Kidney (tissue), 22 donors: ENCODE measurements at places on chromosomes 6 and 20. TPM values are rescaled to one million over a fixed set of nuclear protein-coding genes. Genes with fewer than 3 reads are reported as not detected.
A peak's percentile ranks its signal among the peaks of the same experiment; 100 is the strongest.

GLYATL3 gene
- total RNA-seq, result not detected

DNA sequence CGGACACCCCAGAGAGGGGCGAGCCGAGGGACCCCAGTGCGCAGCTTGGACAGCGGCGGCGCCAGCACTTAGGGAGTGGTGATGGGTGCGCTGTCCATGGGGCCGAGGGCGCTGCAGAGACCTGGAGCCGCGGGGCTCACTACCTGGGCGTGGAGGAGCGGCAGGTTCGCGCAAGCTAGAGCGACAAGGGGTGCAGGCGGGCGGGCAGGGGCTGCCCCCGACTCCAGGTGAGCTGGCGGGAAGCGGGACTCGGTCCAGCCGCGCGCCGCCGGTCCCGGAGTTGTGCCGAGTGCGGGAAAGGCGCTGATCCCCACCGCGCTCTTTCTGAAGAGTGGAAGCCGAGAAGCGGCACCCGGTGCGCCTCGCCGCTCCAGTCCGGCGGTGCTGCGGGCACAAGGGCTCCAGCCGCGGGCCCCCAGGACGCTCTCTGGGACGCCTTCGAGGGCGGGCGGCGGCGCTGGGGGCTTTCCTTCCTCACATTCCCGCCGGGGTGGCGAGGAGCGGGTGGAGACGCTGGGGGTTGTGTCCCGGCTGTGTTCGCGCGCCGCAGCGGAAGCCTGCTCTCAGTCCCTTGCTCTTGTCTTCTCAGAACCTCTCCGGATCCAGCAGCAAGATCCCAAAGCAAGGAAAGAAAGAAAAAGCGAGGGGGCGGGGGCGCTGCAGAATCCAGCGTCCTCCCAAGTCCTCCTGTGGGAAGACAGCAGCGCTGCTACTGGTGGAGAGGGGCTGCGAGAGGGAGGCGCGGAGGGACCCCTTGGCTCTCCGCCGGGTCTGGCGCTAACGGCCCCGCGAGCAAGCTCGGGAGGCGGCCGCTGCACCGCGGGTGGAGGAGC is at the start of gene B3GAT2:
Gene B3GAT2, minus strand, starts transcription at position 610 of the 833 bp plus-strand sequence. CDS start 631 bp downstream, outside the sequence.
- DNase-seq, result peak; percentile 56

DNA sequence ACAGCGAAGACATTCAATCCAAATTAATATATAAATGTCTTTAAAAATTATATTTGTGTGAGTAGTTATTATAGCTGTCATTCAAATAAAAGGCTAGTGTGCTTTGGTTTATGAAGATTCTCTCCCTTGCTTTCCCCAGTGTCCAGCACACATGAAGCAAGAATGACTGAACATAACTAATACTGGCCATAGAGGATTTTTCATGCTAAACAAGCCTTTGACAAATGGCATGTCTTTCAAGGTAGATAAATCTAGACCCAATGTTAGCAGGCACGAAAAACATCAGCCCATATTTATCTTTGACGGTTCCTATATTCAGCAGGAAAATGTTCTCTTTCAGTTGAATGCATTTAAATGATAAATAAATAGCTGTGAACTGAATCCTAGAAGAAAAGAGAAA is 1234.4 kb downstream of the EPHA7 start:
- DNase-seq, result no peak

DNA sequence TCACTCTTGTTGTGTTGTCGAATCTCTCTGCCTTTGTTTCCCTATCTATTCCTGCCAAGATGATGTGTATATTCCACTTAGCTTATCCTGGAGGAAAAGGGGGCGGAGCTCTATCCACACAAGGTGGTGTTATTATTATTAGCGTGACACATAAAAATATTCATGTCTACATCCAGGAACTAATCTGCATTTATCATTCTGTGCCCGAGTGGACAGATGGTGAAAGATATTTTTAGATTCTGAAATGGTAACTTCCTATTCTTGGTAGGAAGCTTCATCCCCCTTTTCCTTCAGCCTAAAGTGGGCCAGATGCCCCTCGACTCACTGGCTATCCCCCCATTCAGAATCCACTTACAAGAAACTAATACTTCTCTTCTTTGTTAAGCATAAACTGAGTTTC is 2.0 kb downstream of the XKR7 start:
- DNase-seq, result no peak

KIF13A gene
- 35.9 TPM for total RNA-seq

- DNase-seq, result no peak
Observed at GRCh38 chr20:18103497-18103896, 34.2 kb upstream of the KAT14 start.

DNA sequence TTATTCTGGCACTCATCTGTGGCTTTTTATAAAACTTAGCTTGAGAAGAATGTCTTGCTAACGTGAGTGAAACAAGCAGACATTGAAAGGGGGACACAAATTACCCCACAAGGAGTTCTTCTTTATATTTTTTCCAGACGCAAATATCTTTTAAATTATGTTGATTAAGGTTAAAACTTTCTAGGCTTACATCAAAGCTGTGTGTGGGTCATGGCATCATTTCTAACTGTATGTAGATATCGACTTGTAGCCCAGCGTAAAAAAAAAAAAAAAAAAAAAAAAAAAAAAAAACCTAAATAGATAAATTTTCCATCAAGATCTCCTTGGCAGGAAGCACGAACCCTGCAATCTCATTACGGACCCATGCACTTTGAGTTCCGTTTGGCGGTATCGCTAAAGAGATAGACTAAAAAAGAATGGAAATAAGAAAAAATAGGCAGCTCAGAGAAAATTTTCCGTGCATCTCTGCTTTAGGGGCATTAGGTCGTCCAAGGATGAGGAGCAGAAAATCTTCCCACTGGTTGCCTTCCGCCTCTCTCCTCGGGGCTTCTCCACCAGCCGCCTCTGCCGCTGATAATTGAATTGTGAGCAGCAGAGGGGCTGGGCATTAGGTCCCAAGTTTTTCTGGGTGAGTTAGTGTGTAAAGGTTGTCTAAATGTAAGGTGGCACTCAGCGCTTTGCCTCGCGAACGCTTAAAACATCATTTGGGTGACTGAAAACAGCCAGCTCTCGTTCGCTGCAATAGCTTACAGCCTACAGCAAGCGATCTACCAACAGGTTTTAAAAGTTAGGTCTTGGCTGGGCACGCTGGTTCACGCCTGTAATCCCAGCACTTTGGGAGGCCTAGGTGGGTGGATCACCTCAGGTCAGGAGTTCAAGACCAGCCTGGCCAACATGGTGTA is 194.0 kb downstream of the TRIM27 start:
- DNase-seq, result no peak

- no peak for DNase-seq
Observed at GRCh38 chr6:109058620-109059019, 36.0 kb downstream of the SESN1 start.

- no peak for DNase-seq
Observed at GRCh38 chr20:10645205-10645570, 28.6 kb downstream of the JAG1 start.

GATA5 gene
- 1.0 TPM for total RNA-seq

OXT gene
- total RNA-seq, result not detected

DNA sequence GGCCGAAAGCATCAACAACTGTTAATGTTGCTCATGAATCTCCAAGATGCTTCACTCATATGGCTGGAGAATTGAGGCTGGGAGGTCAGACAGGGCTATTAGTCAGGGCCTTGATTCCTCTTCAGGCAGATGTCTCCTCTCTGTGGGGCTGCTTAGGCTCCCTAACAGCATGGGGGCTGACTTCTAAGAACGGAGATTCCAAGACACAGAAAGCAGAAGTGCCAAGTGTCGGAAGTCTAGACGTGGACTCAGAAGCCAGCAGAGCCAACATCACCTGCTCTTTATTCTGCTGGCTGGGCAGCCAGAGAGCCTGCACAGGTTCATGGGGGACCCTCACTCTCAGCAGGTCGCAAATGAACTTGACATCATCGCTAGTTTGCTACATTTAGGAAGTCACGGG is 279.8 kb downstream of the CDH26 start:
- DNase-seq, result no peak

GRCh38 chr6:130189531-130190397 is 33.0 kb downstream of the SAMD3 start:
- no peak for DNase-seq

- DNase-seq, result peak; percentile 88
Observed at GRCh38 chr6:43096451-43097097, 20.5 kb downstream of the PTK7 start.

DNA sequence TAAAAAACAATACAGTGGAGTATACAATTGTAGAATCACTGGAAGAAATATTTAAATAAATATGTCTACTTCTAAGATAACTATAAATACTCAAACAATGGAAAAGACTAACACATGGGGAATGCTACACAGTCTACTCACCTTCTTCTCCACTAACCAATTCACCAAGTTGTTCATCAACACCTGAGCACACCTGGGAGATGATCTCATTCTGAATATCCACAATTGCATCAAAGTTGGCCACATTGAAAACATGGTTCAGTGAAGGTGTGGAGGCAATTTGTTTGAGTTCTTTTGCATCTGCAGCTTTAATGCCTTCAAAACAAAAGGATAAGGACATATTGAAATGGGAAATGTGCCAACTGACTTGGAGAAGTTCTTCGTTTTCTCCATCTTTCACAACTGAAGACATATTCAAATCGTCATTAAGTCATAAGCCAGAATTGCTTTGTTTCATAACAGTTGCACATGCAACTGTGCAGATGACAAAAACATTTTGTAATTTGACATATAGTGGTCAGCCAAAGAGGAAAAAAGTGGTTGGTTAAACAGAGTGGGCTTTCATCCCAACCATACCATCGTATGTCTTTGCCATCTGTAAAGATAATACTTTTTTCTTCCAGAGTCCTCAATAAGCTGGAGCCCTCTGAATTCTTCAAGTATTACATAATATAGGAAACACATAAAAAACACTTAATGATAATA is 17.5 kb downstream of the COL12A1 start:
- no peak for DNase-seq

SASH1 gene
- total RNA-seq, result 148 TPM

CLIC5 gene
- 7.4 TPM for total RNA-seq

DNA sequence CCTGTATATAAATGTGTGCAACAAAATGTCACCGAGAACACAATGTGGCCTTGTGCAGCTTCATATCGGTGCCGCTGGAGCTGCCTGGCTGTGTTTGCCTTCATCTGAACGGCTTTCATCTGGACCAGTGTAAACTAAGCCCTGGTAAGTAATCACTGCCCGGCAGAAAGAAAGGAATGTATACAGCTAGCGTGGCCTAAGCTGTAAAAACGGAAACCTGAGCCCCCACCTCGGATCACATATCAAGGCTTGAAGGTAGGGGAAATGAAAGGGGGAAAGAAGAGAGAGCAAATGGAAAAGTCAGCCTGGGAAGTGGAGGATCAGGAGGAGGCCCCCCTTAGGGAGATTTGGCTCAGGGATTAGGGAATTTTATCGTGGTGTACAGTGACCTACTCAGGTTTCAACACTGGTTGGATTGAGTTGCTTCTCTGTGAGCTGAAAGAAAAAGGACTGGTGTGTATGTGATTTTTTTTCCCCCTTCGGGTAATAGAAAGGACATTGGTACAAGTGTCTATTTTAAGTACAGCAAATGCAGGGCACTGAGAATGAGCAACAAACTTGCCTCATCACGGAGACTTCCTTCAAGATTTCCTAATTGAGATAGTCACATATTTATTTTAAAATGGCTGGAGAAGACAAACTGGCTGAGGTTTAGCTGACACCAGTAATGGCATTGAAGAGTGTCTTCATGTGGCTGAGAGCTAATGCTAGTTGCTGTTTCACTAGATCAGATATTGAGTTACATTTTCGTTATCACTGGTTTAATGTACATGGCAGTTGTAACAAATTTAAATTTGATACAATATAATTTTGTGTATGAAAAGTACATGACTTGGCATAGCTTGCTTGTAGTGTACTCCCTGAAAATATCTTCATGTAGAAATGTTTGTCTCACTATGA is 3.5 kb downstream of the SOBP start:
- peak; percentile 90 for DNase-seq

DNA sequence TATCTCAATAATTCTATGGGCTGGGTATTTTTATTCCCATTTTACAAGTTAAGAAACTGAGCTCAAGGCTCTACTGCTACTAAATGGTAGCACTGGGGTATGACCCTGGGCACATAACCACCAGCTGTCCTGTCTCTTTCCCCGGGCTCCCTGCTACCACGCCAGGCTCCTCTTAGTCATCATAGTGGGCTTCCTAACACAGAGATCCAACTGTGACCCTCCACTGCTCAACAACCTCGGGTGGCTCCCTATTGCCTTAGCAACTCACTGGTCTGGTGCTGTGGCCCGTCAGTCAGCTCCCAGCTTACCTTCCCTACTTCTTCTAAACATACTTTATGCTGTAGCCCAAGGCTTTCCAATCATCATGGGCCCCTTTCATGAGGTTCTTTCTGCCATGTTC is 4.5 kb downstream of the KIAA1755 start:
- no peak for DNase-seq

GRCh38 chr6:87766211-87766610 is 64.2 kb upstream of the AKIRIN2 start:
- DNase-seq, result no peak

- no peak for DNase-seq
Observed at GRCh38 chr6:125480571-125480970, 178.8 kb upstream of the HDDC2 start.

- DNase-seq, result no peak
Observed at GRCh38 chr20:15302075-15302474, 964.7 kb upstream of the FLRT3 start.
